HuH-7 (cell line): ENCODE measurements at places on chromosomes 12 and 14.

DNA sequence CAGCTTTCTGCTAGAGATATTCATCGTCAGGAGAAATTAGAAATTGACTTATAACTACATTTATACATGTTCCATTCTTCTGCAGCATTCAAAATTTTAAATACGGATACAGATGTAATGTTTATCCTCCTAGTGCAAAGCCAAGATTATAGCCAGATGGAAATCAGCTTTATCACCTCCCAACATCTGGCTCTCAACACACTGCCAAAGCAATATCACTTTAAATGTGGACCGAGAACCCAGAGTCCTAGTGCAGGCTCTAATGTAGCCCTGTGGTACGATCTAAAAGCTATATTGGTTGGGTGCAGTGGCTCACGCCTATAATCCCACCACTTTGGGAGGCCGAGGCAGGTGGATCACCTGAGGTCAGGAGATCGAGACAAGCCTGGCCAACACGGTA, 6.5 kb downstream of the MLH3 start:
- DNase-seq, result no peak

DNA sequence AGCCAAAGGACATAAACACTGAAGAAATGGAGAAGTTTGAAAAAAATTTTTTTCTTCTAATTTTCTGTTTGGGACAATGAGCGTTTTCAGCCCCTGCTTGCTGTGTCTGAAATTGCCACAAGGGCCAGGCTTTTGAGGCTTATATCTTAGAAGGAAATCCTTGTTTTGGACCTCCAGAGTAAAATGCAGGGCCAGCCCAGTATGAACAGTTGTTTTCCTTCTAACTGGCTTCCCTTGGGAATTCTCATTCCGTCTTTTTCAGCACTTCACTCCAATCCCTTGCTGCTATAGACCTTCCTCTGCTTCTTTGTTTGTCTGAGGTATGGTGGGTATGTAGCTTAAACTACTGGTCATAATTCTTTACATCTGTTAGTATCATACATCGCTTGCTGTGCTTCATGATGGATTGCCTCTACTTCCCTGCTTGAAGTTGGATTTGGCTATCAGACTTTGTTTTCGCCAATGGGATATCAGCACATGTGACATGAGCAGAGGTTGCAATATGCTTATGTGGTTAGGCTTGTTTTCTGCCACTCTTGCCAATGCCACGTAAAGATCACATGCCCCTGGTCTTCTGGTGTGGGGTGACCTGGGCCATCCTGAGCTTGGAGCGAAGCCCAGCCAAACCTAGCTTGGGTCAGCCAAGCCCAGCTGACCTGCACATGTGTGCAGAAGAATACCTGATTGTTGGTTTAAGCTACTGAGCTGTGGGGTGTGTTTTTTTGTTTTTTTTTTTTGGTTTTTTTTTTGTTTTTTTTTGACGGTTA, 64.7 kb downstream of the AVPR1A start:
- DNase-seq, result no peak

- DNase-seq, result no peak
These were observed 29.4 kb downstream of the ANO4 start for GRCh38 chr12:100823963-100824362.

- DNase-seq, result no peak
These were observed 272.4 kb upstream of the FBXO33 start for GRCh38 chr14:39704594-39704993.

GRCh38 chr14:51167587-51168214, 72.3 kb upstream of the TMX1 start:
- DNase-seq, result no peak

GRCh38 chr12:713281-713875, 39.0 kb upstream of the WNK1 start:
- no peak for DNase-seq

DNA sequence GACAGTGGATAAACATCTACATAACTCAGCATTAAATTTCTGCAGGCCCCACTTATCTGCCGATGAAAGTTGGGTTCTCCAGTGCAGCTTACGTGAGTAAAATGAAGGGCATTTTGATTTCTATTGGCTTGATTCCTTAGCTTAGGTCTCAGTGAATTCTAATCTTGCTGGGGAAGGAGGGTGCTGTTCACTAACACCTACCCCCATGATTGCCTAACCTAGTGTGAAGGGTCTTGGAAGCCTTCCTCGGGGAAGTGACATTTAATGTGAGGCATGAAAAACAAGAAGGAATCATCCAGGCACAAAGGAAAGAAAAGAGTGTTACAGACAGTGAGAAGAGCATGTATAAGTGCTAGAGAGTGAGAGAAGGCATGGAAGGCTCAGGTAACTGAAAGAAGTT, 81.0 kb downstream of the DAAM1 start:
- no peak for DNase-seq

DNA sequence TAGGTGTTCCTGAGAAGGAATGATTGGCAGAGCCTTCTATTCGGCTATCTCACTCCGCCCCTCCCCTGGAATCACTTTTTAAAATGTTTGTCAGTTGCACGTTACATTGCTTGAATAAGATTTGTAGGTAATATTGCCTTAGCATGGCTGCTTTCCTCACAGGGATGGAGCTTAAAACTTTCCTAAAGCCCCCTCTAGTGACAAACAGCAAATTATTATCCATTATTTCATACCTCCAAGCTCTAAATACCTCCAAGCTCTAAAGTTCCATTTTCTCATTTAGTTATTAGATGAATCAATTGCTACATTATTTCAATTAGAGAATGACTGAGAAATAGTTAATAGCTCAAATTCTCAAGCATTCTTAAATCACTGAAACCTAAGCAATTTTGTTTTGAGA, 5.1 kb upstream of the SPATA7 start:
- no peak for DNase-seq

DNA sequence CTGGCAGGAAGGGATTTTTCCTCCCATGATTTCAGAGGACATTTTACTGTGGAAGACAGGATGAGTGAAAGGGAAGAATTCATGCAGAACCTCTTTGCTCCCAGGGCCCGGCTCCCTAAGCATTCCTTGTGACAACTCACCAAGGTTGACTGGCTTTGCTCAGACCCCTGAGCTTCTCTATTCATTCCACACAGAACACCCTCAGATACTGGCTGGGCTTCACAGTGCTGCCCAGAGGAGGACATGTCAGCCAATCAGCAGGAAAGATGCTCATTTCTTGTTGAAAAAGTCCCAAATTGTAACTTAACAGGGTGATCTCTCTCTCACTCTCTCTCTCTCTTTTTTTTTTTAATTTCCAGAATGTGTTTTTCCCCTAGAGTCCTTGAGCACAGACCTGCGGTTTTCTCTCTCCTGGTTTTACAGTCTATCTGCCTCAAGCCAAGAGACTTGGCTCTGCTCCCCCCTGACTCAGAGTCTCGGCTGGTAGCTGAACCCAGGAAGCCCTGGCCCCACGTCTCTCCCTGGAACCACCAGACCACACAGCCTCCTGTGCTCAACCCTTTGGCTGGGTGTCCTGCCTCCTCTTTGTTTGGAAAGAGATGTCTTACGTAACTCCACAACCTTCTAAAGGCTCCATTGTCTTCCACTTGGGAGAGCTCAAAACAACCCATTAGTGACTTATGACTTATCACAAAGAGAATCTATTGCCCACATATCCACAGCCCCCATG, 43.9 kb downstream of the SSPN start:
- peak; percentile 70 for DNase-seq
